ENCODE measurements at places on chromosomes 2 and 18.

DNA sequence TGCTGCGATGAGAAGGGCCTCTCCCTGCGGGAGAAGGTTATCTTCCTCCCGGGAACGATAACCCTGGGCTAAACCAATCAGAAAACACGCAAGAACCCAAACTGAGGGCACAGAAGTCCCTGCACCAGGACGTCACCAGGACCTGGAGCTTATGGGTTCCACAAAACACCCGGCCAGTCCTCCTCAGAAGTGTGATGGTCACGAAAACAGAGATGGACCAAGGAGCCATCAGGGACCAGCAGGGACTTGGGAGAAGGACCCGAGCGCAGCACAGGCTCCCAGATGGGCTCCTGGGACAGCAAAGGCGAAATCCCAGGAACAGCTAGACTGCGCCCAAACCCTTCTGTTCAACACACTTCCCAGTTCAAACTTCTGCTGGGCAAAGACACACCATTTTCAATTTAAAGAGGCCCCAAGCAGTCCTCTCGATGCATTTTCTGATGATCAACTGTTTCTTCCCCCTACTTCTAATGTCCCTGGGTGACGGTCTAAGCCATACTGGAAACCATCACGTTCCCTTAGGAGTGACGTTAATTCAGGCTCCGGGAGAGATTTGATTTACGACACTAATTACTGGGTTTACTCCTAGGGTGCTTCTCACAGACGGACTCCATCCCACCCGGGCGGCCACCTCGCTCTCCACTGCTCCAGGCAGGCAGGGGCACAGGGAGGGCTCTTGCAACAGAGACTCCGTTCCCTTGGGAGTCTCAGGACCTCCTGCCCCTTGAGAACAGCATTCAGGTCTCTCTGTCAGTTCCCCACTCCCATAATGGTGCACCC lies 29.2 kb downstream of the ZNF516 start:
- H3K36me3 ChIP-seq, result no peaks in the 10 kb centered on the region
- no peak overlapping the region for H3K27ac ChIP-seq
- no peaks in the 10 kb centered on the region for H3K27me3 ChIP-seq

- H3K4me1 ChIP-seq, result peaks cover 11% of the 10 kb centered on the region
- H3K27me3 ChIP-seq, result no peaks in the 10 kb centered on the region
- H3K36me3 ChIP-seq, result no peaks in the 10 kb centered on the region
- no peak for DNase-seq
- peak overlapping the region; percentile 81 for H3K27ac ChIP-seq
These were observed 110.5 kb downstream of the TCF4 start for GRCh38 chr18:55477499-55477859.

DNA sequence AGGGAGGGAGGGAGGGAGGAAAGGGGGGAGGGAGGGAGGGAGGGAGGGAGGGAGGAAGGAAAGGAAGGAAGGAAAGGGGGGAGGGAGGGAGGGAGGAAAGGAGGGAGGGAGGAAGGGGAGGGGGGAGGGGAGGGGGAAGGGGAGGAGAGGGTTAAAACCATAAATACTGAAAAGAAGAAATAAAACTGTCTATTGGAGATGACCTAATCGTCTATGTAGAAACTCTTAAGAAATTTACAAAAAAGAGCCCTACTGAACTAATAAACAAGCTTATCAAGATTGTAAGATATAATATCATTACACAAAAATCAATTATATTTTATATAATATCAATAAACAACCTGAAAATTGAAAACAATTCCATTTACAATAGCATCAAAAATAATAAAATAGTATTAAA lies 32.3 kb upstream of the CTDP1 start:
- peaks cover 3% of the 10 kb centered on the region for H3K4me1 ChIP-seq
- no peak overlapping the region for H3K4me3 ChIP-seq
- peaks cover 3% of the 10 kb centered on the region for H3K36me3 ChIP-seq
- no peak overlapping the region for H3K27ac ChIP-seq
- no peak for DNase-seq
- H3K27me3 ChIP-seq, result peaks cover 19% of the 10 kb centered on the region

GRCh38 chr2:218832520-218832919 lies 917 bp upstream of the PRKAG3 start:
- DNase-seq, result no peak
- H3K36me3 ChIP-seq, result peaks cover 5% of the 10 kb centered on the region
- H3K4me3 ChIP-seq, result no peak overlapping the region
- H3K4me1 ChIP-seq, result peaks cover 4% of the 10 kb centered on the region
- H3K27ac ChIP-seq, result no peak overlapping the region

- H3K4me1 ChIP-seq, result peaks cover 13% of the 10 kb centered on the region
- H3K4me3 ChIP-seq, result no peak overlapping the region
- peaks cover 92% of the 10 kb centered on the region for H3K27me3 ChIP-seq
These were observed 13.2 kb downstream of the ASIC4 start for GRCh38 chr2:219527472-219527871.

- H3K27me3 ChIP-seq, result peaks cover 34% of the 10 kb centered on the region
- no peak overlapping the region for H3K4me3 ChIP-seq
- no peaks in the 10 kb centered on the region for H3K36me3 ChIP-seq
- no peaks in the 10 kb centered on the region for H3K4me1 ChIP-seq
- no peak overlapping the region for H3K27ac ChIP-seq
These were observed 101.2 kb downstream of the LTBP1 start for GRCh38 chr2:33047939-33048338.

DNA sequence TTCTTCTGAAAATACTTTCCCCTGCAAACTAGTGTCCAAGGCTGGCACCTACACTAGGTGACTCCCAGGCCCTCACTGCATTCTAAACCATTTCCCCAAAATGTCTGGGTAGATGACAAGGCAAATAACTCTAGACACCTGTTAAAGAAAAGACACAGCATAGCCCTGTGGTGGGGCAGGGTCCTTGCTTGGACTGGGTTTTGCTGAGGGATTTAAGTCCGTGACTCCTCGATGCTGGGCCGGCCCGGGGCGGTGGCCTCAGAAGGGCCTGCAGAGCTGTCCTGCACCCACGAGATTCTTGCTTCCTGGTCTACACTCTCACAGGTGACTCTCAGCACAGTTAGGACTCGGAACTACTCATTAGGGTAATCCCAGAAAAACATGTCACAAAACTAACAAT lies 55.2 kb downstream of the MBP start:
- peaks cover 63% of the 10 kb centered on the region for H3K4me1 ChIP-seq
- no peaks in the 10 kb centered on the region for H3K36me3 ChIP-seq
- H3K27ac ChIP-seq, result peak overlapping the region; percentile 97
- H3K4me3 ChIP-seq, result no peak overlapping the region
- DNase-seq, result no peak

Measured in T-helper 17 cell (primary cell).